Left kidney (tissue), 8 donors: ENCODE measurements at places on chromosomes 16 and 17. TPM values are rescaled to one million over a fixed set of nuclear protein-coding genes. Genes with fewer than 3 reads are reported as not detected.

DNA sequence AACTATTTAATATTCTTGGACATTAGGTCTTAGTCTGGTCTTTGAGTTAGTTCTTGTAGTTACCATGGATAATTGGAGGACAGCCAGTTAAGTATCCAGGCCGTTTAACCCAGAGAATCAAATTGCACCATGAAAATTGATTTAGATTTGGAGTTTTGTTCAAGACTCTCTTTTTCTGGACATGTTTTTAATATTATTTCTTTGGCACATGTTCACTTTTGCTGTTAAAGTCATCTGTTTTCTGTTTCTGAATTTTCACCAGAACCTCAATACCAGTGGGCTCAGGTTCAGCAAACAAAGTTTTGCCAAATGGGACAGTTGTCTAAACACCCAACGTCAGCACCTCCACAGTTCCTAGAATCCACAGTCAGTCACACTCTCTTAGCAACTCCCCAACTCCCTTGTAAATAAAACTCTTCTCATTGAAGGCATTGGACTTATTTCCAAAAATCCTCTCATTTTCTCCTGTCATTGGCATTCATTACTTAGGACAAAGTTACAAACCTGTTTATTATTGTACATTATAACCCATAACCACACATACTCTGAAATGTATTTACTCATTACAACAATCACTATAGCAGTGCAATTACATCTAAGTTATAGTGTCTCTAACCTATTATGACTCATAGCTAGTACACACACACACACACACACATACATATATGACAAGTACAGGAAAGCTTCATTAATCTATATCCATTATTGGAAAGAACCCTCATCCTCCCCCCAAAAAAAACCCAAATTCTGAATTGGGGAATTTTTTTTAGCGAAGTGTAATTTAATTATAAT, 33.5 kb upstream of the DNAH9 start:
- peak; percentile 3 for DNase-seq

- DNase-seq: no peak
These were observed 2.8 kb upstream of the ROGDI start for GRCh38 chr16:4805231-4805630.

- no peak for DNase-seq
These were observed 15.3 kb upstream of the WNT3 start for GRCh38 chr17:46833840-46834208.

KRT16 gene
- polyA plus RNA-seq: not detected

DNA sequence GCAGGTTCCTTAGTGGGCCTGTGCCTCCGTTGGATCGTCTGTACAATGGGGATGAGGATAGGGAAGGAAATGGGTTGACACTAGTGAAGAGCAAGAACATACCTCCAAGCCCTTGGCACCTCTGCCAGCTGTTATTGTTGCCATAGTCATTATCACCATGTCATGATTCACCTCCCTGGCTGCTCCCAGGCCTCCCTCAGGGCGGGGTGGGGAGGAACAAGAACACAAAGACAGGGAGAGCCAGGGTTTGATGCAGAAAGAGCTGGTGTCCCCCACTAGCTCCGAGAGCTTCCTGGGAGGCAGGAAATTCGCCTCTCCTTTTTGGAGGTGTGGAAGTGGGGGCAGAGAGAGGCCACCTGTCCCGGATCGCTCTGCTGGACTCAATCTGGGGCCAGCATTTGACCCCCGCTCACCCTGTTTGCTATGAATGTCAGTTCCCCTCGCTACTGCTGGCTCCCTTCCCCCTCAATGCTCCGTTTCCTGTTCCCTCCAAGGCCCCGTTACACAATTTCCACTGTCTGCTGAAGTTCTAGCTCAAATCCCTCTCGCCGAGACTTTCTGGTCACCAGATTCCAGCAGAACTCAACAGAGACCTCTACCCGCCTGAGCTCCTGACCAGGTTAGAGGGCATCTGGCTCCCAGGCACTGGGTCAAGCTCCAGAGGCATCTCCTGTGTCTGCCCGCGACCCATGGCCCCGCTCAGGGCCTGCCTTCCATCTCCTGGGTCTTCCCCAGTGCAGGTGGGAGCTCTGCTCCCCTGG, 9.1 kb downstream of the TIMP2 start:
- DNase-seq: no peak

- DNase-seq: no peak
These were observed 182.3 kb upstream of the SOX9 start for GRCh38 chr17:71938340-71939010.

GRCh38 chr17:79909121-79909520, 69.9 kb upstream of the CBX4 start:
- no peak for DNase-seq
